Stimulated activated CD4-positive, alpha-beta T cell treated with anti-CD3 and anti-CD28 coated beads, TNF-alpha, amount 100 ng/mL, for 24 hours (primary cell): ENCODE measurements at places on chromosomes 7 and 10.
A peak's percentile ranks its signal among the peaks of the same experiment; 100 is the strongest.

DNA sequence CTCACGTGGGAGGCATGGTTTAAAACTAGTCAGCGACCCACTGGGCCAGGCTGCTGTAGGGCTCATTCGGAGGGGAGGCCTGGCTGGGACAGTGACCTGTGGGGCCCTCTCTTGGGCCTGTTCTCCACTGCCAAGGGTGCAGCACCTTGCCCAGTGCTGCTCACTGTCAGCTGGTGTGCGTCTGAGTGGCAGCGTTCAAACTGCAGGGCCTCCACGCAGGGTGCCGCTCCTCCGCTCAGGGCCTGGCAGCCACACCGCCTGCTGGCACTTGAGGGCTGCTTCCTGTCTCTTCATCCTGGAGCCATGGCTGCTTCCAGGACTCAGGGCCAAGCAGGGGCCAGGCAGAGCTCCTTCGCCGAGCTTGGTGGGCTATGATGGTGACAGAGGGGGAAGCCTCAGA, 18.3 kb downstream of the ADAMTS14 start:
- DNase-seq, result no peak

GRCh38 chr7:4682621-4683042, 537 bp downstream of the FOXK1 start:
- DNase-seq, result no peak

- DNase-seq, result no peak
Measured at GRCh38 chr7:14504134-14504533, 398.4 kb downstream of the DGKB start.

DNA sequence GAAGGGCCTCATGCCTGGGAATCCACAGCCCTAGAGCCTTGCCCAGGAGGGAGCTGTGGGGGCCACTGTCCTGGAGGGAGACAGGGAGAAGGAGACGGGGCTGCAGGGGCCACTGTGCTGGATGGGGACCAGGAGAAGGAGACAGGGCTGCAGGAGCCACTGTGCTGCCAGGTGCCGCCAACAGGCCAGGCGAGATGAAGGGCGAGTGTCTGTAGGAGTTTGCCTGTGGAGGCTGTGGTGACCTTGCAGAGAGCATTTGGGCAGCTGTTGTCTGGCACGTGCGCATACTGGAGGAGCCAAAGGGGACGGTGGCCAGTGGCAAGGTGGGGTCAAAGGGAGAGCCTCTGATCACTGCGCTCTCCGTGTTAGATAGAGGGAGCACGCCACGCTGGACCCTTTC, 79.2 kb downstream of the NKX6-2 start:
- no peak for DNase-seq

- DNase-seq, result no peak
Measured at GRCh38 chr10:7315906-7316305, 94.9 kb downstream of the SFMBT2 start.

DNA sequence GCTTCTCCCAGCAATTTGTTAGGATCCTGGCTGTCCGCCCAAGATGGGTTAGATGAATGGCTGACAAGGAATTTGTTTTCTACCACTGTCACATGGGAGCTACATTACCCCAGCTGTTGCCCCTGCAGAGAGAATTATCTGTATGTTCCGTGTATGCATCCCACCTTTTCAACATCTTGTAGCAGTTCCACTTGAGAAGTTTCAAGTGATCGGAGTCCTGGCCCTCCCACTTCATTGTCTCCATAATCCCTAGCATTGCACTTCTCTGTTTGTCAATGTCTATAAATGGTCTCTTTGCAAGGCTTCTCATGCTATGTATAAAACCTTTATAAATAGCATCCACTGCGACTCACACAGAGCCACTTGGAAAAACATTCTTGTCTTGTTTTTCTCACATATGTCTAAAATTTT, 972.5 kb downstream of the CNTNAP2 start:
- DNase-seq, result no peak

- no peak for DNase-seq
Measured at GRCh38 chr10:47380341-47381102, 3.6 kb downstream of the ZNF488 start.

DNA sequence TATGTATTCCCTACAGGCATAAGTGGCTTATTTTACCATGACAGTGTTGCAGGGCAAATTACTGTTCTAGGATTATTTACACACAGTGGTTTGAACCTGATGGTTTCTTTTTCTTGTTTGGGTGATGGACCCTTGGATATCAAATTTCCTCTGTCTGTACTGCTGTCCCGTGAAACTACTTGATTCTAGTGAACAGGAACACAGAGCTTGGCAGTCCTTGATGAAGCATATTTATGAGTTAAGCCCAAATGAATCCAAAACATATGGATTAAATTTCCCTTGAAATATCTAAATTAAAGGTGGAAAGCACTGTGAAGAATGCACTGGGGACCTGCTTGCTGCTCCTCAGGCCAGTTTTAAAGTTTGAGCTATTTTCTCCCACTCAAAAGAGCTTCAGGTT, 635.3 kb downstream of the INHBA start:
- no peak for DNase-seq

- DNase-seq, result no peak
Measured at GRCh38 chr7:143728333-143728862, 29.1 kb downstream of the CTAGE6 start.

GRCh38 chr7:73909051-73909941, 48.3 kb downstream of the TMEM270 start:
- no peak for DNase-seq

DNA sequence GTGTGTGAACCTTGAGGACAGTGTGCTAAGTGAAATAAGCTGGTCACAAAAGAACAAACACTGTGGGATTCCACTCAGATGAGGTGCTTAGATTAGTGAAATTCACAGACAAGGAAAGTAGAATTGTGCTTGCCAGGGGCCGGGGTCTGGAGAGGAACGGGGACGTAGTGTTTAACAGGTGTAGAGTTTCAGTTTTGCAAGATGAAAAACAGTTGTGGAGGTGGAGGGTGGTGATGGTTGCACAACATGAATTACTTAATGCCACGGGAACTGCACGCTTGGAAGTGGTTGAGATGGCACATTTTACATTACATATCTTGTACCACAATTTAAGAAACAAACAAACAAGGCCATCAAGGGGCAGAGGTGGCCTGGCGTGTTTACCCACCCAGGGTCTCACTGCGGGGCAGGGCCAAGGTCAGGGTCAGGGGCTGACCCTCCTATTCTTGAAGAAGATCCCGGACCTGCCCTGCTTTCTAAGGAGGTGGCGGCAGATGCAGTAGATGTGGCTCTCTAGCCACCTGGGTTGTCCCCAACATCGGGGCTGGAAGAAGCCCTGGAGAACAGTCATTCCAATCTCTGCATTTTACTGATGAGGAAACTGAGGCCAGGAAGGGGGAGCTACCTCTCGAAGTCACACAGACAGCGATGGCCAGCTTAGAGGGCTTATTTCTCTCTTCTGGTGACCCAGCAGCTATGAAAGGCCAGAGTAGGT, 91.5 kb upstream of the LRRC4 start:
- no peak for DNase-seq

DNA sequence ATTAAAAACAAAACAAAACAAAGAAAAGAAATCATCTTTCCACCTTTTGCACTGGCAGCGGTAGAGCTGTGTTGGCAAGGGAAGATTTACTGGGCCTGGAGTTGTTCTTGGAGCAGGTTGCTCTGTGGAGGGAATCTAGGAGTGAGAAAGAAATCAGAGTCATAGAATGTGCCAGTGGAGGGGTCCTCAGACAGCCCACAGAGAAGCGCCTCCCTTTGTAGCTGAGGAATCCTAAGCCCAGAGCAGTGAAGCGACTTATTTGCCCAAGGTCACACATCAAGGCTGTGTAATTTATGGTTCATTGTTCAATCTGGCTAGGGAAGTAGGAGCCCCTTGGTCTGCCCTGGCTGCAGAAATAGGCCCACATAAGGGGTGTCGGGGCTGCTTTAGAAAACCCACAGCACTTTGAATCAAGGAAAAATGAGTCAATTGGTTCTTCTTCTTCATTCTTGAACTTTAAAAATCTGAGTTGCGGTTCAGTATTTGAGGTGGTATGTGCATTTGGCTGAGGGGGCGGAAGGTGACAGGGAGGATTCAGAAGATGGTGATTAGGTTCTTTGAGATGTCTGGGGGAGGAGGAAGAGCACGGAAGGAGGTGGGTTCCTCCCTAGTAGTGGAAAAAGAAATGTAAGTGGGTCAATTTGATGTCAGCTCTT, 253.7 kb downstream of the PTEN start:
- DNase-seq, result peak; percentile 57

GRCh38 chr10:65660006-65660405, 1265.8 kb upstream of the LRRTM3 start:
- DNase-seq, result no peak

DNA sequence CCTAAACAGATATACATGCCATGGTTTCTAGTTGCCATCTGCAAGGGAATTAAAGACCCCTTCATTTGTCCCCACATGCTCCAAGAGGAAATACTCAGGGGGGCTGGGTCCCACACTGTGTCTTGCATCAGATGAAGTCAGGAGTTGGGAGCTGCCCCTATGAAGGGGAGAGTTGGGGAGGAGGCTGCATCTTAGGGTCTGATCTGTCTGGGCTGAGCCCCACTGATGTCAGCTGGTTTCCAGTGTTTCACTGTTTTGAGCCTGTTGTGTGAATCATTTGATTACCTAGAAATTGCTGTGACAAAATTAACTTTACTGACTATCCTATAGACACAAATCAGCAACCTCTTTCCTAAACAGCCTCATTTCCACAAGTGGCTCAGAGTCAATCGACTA, 4.9 kb upstream of the ADCY1 start:
- no peak for DNase-seq

DNA sequence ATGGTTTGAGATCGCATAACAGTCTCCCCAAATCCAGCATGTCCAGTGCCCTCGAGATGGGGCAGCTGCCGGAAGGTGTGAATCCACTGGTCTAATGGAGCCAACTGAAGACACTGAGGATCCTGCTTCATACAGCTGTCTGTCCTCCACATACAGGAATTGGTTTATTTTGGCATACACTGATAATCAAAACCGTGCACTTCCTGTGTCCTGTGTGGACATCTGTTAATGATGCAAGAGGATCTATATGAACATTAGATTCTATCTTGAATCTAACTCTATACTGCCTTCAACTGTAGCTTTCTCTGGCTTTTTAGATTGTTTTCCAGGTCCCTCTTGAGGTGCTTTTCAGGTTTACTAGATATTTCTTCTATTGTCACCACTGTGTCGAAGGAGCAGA, 3.0 kb upstream of the JAZF1 start:
- no peak for DNase-seq

GRCh38 chr10:26448292-26448691, 10.2 kb downstream of the APBB1IP start:
- DNase-seq, result no peak

DNA sequence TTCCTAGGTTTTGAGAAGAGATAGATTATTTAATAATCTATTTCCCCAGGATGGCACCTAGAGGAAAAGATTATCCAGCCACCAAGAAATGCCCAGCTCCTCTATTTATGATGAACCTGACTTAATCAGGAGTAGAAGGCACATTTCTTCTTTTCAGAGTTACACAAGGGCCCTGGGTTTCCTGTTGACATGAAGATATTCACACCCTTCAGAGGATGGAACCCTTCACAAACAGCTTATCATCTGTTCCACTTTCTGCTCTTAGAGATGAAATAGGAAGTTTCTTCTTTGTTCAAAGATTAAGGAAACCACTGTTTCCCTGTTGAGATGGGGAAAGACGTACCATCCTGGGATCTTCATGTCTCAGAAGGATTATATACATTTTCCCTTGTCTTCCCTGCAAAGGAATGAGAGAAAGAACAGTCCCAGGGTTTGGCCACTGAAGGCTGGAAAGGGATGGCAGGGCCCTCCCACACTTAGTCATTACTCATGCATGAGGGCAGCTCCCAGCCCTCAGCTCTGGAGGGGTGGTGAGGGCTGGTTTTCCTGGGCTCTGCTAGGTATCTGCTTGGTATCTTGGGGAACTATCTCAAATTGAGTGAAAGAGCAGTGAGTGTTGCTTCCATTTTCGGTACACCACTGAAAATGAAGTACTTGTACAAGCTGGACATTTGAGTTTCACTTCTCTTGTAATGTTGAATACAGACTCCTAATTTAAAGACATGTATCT, 64.0 kb downstream of the MTPAP start:
- DNase-seq, result no peak

DNA sequence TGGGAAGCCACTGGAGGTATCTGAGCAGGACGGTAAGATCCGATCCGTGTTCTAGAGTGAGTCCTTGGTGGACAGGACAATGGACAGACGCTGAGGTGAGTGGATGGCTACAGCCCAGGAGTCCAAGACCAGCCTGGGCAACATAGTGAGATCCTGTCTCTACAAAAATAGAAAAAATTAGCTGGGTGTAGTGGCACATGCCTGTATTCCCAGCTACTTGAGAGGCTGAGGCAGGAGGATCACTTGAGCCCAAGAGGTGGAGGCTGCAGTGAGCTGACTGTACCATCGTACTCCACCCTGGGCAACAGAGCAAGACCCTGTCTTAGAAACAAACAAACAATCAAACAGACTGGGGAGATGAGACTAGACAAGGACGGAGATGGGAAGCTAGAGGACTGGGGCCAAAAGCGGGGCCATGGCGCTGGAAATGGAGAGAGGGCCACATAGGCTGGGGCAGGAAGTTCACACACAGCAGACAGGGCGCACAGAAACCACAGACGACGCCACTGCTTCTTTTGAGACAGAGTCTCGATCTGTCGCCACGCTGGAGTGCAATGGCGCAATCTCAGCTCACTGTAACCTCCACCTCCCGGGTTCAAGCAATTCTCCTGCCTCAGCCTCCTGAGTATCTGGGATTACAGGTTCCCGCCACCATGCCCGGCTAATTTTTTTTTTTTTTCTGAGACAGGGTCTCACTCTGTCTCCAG, 24.7 kb downstream of the DAGLB start:
- no peak for DNase-seq

- DNase-seq, result no peak
Measured at GRCh38 chr7:1969459-1970284, 263.1 kb downstream of the MAD1L1 start.

DNA sequence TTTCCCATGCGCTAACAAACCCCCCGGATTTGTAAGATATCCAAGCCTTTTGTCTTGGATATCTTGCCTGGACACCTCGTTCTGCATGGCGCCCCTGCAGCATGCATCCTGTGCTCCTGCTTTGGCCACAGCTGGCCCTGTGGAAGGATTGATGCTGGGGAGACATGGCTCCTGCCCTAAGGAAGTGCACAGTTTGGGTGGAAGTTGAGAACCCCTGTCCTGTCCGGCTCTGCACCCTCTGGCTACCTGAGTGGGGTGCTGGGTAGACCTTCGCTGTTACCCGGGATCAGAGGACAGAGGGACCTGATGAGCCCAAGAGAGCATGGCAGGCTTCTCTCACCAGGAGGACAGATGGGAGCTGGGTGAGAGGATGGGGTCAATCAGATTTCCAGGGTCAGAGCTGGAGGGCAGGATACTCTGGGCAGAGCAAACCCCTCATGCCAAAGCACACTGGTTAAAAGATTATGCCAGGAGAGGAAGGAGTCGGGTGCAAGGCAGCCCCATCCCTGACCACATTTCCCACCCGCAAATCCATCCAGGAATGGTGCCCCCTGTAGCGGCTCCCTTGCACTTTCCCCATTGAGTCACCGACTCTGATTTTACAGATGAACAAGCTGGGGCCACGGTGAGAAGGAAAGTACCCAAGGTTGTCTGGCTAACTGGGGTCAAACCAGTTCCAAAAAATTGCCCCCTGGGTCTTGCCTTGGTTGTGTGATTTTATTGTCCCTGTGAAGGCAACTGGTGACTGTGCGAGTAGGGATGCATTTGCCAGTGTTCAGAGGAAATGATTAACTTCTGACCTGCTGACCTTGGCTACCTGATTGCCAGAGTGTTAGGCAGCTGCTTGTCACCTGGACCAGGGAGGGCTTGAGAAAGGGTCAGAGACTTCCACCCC, 290.1 kb upstream of the ZMIZ1 start:
- no peak for DNase-seq

GRCh38 chr7:47485640-47486435, 96.1 kb downstream of the TNS3 start:
- no peak for DNase-seq
